ENCODE measurements at places on chromosomes 6 and 20.

- no peak for DNase-seq
Measured at GRCh38 chr6:157346373-157346772, 23.1 kb upstream of the TMEM242 start.

GRCh38 chr20:3995067-3995748, 20.1 kb downstream of the RNF24 start:
- no peak for DNase-seq

GRCh38 chr6:7042056-7042653, 65.6 kb upstream of the RREB1 start:
- no peak for DNase-seq

DNA sequence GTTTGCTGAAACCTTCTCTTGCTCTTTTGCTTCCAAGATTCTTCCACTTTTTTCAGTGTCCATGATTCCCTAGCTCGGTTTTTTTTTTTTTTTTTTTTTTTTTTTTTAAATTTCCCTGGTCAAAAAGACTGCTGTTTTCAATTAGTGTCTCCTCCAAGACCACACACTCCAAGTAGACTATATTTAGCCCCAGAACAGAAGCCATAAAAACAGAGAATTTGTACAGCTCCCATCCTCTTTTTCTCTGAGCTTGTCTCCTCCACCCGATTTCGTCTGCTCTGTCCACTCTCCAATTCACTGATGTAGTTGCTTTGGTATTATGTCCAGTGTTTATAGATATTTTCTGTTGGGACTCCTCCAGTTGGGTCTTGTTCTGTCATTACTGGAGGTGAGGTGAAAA, 37.6 kb downstream of the RSPH3 start:
- DNase-seq: no peak

- no peak for DNase-seq
Measured at GRCh38 chr20:62007127-62007647, 58.5 kb downstream of the TAF4 start.

GRCh38 chr6:13769034-13769654, 45.2 kb downstream of the MCUR1 start:
- DNase-seq: no peak

- no peak for DNase-seq
Measured at GRCh38 chr20:46765506-46766120, 56.2 kb downstream of the SLC2A10 start.

GRCh38 chr6:117514655-117515054, 32.2 kb downstream of the DCBLD1 start:
- no peak for DNase-seq

DNA sequence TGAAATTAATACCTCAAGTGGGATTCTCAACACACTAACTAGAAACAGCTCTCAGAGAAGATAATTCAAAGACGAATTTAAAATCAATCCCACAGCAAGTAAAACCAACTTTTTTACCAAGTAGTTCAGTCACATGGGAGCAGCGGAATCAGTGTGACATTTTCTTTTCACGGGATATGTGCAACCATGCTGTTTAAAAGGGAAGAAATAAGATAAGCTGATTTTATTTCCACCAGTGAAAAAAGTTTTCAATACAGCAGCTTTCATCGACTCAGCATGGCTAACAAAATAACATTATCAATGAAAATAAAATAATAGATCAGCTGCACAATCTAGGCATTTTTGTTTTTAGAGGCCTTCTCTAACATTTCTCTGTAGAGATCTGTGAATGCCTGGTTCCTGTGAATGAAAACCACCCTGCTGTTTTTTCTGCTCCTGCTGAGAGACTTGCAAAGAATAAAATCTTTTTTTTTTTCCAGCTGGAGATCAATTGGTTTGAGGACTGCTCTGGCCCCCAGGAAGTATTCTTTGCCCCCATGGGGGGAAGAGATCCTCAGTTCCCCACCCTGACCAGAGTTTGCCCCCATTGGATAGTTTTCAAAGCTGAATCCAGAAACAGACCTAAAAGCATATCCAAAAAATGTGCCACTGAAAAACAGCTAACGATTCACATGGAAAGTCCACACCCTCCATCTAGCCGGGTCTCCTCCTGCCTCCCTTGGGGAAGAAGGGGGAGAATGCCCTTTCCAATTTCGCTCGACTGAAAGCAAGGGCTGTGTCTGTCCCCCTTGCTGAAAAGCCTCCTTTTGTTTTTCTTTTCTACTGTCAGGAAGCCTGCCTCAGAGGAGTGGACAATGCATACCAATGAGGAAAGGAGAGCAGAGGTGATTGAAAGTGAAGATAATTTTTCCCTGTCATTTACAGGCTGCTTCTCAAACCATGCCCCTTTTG, 317.6 kb downstream of the PRKN start:
- DNase-seq: peak; percentile 3

GRCh38 chr6:100267721-100268123, 197.0 kb downstream of the SIM1 start:
- no peak for DNase-seq

DNA sequence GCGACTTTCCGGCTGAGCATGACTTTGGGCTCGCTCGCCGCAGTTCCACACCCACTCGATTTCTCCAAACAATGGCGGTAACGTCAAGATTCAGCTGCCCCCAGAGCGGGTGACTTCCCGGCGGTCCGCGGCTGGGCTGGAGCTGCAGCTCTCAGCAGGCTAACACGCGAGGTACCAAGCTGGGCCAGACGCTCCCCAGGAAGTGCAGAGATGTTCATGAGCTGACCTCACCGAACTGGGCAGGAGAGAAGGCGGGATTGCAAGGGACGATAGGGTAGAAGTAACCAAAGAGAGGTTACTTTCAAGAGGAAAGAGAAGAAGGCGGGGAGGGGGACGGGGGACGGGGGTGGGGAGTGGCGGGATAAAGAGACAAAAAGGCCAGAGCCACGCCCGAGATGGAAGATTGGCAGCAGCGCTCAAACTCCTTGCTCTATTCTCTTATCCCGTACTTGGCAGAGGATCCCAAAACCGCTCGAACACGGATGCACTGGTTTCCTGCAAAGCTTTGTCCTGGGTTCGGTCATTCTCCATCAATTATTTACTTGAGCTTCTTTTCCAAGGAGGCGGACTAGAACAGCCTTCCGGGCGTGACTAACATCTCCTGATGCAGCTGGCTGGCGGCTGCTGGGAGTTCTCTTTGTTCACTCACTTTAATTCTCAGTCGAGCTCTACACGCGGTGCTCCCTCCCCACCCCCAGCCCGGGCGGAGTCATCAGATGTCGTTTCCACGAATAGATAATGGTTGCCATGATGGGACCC, at the start of gene MTCL3:
MTCL3 (minus strand) TSS at position 626 of the 759 bp plus-strand sequence.
- DNase-seq: peak; percentile 71

DNA sequence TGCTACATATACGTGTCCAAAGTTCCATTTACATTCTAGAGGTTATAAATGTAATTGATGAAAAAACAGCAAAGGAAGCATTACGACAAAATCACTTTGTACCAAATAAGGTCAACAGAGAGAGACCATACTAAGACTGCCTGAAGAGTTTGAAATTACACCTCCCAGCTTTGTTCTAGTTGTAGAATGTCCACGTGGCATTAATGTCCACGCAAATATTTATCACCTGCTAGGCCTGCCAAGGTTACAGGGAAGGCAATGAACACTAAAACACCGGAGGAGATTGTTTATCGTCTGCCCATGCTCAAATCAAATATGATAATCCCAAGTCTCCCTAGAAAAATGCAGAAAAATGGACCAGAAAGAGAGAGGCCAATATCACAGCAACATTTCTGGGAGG, 6.2 kb downstream of the RALGAPA2 start:
- DNase-seq: no peak

DNA sequence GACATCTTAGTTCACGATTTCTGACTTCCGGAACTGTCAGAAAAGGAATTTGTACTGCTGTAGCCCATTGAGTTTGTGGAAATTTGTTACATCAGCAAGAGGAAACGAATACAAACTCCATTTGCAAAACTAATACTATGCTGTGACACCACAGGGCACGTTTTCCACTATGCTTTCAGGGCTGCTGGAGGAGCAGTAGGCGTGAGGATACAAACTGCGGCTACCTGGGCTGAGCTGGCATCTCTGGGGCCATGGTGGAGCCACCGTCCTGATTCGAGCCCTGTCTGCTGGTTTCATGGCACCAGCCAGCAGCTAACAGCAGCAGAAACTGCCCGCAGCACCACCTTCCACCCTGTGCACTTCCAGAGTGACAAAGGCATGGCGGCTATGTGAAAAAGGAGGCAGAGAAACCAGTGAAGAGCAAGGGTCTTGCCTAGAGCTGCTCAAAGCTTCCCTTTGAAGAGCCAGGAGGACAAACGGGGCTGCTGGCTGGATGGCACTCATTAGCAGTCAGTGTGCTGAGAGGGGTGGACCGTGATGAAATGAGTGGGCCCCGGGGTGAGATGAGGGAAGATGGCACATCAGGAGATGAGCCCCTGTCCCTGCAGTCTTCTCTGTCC, 58.9 kb upstream of the STX16 start:
- no peak for DNase-seq

DNA sequence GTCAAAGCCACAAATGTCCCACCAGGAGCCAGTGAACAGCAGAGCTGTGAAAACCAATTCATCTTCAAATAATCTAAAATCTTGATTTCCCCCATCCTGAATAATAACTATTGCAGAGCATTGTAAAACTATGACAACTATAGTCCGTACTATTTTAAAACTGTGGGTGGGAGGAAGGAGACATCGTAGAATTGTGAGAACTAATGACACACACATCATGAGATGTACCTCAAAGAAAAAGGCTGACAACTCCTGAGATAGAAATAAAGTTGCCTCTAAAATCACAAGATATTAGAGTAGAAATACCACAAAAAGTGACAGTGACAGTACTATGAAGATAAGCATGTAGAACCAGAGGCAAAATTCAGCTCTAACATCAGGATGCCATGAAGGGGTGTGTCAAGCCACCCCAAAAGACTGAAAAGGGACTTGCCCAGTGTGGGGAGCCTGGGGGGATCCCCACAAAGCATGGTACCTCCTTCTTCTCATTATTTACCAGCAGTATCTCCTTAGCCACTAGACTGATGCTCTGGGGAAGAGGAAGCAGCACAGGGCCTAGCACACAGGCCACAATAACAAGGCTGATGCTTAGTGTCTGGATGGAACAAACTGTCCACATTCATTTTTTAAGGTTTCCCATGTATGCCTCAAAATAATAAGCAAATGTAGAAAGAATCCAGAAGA, 13.4 kb downstream of the NAPB start:
- no peak for DNase-seq

DNA sequence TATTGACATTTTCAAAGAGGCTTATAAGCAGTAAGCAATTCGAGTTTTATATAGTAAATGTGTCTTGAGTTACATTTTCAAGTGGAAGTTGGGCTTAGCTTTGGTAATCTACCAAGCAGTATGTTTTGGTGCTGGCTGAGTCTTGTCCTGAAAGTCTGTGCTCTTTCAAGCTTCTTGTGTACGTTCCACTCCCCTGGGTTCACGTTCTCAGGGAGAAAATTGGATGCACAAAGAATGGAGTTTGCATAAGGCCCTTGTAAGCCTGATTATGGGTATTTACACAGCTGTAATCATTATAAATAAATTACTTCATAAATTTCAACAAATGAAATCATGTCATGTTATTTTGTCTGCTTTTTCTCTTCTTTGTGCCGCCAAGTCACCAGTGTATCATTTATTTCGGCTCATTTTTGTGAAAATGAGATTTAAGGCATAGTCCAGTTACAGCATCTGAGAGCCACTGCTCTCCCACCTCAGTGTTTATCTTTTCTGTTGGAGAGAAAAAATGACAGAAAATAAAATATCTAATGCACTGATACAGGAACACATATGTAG, 262.5 kb downstream of the BTBD3 start:
- DNase-seq: no peak

DNA sequence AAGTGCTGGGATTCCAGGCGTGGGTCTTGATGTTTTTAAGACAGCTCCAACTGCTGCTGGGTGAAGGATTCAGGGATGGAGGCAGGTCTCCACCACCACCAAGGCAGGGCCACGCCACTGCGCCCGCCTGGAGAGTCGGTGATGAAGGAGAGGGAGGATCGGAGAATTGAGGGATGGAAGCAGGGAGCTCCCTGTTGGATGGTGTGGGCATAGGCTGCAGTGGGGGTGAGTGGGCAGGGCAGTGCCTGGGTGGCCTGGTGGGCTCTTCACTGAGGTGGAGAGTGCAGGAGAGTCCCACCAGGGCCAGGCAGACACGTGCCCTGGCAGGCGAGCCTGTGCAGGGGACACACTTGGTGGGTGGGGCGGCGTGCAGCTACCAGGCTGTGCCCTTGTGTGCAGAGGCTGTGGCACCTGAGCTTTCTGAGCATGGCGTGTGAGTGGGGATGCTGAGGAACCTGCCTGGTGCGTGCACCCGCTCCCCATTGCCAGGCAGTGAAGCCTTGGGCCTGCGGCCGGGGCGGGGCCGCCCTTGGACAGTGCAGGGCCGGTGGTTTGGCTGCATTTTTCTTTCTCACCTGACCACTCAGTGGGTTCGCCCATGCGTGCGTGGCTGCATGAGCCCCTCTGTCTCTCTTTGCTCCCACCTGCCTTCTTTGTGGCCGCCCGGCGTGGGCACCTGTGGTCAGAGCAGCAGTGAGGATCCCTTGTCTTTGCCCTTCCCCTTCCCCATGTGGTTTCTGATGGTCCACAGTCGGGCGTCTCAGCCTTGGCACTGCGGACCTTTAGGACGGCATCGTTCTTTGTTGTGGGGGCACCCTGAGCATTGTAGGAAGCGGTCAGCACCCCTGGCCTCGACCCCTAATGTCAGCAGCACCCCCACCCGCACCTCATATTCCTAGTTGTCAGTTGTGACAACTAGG, 11.3 kb downstream of the RBM38 start:
- DNase-seq: no peak

Measured in neural crest cell (in vitro differentiated cells).